B cell (primary cell): ENCODE measurements at places on chromosomes 12 and 14. TPM values are rescaled to one million over a fixed set of nuclear protein-coding genes. Genes with fewer than 3 reads are reported as not detected.

GRCh38 chr14:31960039-31960438, 117.1 kb upstream of the ARHGAP5 start:
- no peak for DNase-seq

DNA sequence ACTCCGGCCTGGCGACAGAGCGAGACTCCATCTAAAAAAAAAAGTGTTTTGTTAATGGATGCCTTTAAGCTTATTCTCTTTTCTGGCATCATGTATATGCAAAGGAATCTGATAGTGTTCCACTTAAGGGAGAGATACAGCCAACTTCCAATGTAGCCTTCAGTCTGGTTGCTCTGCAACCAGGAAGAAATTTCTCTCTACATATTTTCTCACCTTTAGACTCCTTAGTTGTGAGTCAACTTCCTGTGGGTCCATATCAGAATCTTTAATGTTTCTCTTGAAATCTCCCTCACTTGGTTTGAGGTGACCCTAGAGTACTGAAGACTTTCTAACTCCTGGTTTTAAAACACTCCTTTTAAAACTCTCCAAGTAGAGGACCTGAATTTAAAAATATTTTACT, 340.4 kb downstream of the SLC6A15 start:
- DNase-seq, result no peak

DNA sequence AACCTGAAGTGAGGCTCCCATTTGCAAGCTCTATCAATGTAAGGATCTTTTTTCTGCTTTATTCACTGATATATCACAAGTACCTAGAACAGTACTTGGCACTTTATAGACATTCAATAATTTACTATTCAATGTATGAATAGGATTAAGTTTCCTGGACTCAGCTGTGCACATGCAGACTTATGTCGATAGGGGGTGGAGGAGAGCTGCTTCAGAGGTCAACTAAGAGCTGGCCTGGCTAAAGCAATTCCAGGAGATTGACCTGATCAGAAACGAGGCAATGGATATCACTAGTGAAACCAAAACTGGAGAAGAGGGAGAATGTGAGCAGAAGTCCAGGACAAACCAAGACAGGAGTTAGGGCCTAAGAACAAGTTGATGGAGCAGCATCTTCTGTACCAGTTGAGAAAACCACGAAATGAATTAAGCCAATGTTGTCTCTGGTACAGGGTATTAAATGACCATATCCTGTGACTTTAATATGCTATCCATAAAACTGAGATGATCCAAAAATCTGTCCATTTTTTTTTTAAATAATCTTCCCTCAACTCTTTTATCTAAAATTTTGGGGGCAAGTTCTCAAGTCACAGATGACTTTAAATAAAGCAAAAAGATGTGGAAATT, 169.2 kb downstream of the PIK3C2G start:
- DNase-seq, result no peak

DNA sequence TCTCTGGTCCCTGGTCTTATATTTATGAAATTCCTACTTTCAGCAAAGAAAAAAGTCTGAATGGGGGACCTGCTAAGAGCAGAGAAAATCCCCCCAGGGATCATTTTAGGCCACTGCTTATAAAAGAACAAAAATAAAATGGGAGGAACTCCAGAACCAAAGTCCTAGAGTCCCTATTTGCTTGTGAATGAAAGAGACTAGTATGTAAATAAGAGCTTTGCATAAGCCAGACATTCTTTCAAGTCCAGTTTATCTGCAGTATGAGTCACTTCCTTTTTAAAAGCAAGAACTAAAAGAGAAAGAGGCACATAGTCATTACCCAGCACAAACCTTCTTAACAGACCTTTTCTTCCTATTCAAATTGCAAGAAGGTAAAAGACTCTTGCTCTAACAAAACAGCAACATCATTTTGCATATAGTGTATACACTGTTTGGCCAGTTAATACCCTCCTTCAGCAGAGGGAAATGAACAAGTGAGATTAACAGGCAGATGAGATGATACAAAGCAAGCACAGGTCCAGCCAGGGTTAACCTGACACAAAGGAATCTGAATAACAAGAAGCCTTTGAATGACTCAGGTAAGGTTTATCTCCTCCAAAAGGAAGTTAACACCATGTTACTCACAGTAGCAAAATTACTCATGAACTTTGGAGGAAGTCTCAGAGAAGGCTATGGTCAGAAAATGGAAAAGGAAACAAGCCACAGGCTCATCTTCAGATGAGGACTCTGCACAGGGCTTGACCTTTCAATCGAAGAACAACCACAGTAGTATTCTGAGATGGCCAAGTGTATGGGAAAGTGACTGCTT, 87.3 kb downstream of the PHLDA1 start:
- peak; percentile 29 for DNase-seq

GRCh38 chr12:52395761-52396434, 10.2 kb downstream of the KRT82 start:
- no peak for DNase-seq

DNA sequence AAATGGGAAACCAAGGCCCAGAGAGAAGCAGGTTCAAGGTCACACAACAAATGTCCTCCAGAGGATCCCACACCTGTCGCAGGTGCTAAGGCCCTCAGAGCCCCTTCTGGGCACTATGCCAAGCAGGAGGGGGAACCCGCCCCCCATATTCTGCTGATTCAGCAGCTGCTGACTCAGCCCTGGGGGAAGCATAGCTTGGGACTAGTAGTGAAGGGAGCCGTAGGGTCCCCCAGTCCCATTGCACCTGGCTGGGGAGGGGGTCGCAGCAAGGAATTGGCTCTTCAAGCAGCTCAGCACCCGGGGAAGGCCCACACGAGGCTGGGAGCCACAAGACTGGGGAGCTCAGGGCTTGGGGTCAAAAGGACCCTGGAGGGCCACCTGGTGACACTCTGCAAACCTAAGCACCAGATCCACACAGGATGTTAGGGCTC, 1.0 kb downstream of the RASAL1 start:
- no peak for DNase-seq

DNA sequence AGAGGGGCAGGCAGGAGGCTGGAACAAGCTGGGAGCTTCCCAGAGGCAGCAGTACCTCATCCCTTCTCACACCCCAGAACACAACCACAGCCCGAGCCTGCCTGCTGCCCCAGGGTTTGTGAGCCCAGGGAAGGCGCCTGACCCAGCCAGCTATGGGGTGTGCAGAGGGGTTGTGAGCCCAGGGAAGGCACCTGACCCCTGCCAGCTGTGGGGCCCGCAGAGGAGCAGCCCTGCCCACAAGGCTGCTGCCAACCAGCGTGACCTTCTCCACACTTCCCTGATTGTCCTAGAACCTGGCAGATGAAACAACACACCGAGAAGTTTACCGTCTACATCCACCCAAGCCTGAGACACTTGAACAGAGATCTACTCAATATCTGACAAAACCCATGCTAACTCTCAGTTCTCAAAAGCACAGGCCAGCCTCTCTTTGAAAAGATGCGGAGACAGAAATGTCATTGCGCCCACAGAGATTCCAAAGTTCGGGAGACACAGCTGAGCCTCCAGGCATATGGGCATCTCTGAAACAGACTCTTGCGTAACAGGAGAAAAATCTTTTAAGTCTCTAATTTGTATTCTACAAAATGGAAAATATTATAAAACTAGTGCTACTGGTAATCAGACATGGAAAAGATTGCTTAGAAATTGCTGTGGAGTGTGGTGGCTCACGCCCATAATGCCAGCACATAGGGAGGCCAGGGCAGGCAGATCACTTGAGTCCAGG, 47.3 kb downstream of the SFSWAP start:
- DNase-seq, result no peak

DNA sequence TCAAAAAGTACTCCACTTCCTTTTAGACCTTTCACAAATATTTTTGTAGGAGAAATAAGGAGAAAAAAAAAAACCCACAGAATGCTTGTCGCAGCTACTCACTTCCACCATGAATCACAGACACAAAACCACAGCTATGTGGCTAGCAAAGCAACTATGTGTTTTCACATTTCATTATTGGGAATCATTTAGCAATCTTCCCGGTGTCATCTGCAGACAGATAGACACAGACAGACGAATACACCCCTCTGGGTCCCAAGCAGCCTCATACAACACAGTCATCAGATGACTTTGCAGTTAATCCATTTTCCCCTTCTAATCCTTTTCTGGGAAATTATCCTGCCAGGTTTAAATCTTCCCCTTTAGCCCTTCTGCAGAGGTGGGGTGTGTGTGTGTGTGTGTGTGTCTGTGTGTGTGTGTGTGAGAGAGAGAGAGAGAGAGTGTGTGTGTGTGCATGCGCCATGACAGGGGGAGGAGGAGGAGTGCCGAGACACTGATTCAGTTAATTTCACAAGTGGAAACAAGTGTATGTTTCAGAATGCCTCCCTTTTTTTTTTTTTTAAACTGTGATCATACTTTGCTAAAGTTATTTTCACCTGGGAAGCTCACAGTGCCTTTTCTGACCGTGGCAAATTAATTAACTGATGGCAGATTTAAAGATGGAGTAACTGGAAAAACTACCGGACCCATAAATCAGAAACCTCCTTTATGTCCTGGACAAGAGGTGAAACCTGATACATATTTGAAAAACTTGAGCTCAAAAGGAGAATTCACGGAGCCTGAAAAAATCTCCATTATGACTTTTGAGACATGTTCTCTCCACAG, 39.9 kb downstream of the LTBP2 start:
- no peak for DNase-seq

- DNase-seq, result no peak
These were observed 188.8 kb downstream of the EPS8 start for GRCh38 chr12:15600223-15600935.

DNA sequence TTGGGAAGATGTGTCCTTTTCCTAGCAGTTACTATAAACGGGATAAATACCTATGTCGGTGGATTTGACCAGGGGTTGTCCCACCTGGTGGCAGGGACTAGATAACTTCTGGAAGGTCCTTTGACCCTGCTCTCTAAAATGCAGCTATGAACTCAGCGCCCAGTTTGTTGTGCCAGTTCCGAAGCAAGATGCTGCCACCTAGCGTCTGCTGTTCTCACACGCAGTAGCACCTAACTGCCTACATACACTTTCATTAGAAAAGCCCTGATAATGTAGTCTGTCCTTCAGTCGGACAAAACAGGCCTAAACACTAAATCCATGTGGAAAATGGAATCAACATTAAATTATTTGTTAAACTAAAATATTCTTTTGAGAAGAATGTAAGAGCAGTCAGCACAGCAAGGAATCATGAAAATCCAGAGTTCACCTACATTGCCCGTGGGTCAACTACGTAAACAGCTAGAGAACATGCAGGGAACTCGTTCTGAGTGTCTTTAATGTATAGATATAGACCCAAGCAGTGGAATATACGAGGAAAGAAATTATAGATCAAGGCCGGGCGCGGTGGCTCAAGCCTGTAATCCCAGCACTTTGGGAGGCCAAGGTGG, 51.1 kb upstream of the CRACR2A start:
- DNase-seq, result peak; percentile 75

DNA sequence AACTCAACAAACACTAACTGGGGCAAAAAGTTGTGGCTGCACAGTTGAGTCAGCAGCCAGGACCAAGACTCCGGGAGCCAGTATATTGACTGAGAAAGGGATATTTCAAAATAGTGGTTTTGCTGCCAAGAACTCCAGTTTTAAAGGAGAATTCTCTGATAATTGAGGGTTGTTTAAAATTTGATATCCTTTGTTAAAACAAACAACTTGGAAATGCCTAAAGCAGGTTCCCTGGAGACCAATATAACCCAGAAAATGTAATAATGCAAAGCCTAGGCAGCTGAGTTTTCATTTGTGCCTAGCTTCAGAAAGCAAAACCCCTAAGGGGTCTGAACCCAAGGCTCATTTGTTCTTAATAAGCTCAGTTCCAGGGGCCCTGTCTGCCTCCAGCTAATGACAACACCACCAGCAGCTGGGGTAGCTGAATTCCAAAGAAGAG, 311.7 kb upstream of the CCDC196 start:
- DNase-seq, result no peak

DNA sequence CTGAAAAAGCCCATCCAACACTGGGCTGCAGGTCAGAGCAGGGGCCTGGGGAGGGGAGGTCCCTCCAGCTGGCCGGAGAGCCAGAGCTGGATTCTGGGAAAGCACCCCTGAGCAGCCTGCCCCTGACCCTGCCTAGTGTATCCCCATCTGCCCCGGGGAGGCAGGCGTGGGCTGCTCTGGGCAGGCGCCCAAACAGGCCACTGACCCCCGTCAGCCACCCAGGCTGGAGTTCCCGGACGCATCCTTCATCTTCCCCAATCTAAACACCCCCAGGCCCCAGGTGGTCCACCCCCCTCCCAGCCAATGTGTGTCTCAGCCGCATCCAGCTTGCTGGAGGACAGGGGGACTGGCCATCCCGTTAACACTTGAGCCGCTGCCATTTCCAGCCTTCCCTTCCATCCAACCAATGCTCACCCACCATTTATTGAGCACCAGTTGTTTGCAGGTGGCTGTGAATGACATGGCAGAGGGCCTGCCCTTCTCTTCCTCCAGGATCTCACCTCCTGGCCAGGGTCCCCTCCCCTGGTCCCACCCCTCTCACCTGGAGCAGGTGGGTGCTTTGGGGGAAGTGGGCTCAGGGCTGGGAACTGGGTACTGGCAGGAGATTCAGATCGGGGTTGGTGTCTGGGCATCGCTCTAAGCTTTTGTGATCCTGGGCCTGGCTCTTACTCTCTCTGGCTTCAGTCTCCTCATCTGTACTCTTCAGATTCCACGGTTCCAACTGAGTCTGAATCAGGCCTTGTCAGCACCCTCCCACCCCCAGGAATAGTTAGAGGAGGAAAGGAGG, 743 bp upstream of the DTX1 start:
- peak; percentile 18 for DNase-seq

DNA sequence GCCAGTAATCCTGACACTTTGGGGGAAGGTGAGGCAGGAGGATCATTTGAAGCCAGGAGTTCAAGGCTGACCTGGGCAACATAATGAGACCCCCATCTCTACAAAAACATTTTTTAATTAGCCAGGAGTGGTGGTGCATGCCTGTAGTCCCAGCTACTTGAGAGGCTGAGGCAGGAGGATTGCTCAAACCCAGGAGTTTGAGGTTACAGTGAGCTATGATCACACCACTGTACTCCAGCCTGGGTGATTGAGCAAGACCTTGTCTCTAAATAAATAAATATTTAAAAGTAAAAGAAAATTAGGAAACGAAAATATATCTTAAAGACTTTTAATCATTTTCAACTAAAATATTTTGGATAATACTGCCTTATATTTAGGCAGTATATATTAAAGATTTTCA, 25.9 kb downstream of the CKB start:
- no peak for DNase-seq

Gene ZDHHC22
- 0.12 TPM in 1 of 2 replicates, not detected in the other for total RNA-seq

Gene CD63
- total RNA-seq, result 104 TPM in 2 replicates

Gene MORN3
- 1.3 and 2.0 TPM in 2 replicates for total RNA-seq

Gene STYK1
- total RNA-seq, result not detected in 2 replicates

Gene TOMM20L
- total RNA-seq, result 0.70 and 1.3 TPM in 2 replicates

Gene CBLN3
- 128 and 134 TPM in 2 replicates for total RNA-seq

Gene KERA
- total RNA-seq, result not detected in 2 replicates

Gene CAPZA3
- not detected in 2 replicates for total RNA-seq

Gene HOXC13
- not detected in 2 replicates for total RNA-seq

Gene TCL1B
- 5.5 and 5.7 TPM in 2 replicates for total RNA-seq

Gene CMKLR1
- 0.49 and 0.54 TPM in 2 replicates for total RNA-seq
